ENCODE measurements at places on chromosomes 1 and 21.

DNA sequence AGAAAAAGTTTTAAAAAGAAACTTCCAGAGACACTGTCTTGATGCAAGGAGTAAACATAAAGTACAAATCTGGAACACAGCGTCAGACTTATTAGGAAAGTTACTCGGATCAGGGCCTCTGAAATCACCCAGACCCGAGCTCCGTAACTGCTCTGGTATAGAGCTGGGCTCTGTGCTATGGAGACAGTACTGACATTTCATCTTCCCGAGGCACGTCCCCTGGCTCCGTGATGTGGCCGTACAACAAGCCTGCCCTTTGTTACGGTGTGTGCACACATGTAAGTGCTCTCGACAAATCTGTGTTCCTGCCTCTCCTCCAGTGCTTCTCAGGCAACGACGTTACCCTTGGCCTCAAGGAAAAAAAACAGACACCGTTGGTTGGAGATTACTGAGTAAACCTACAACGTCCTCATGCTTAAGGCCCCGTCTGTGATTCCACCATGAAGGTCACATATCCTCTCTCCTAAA lies 107.0 kb upstream of the IRF2BP2 start:
- no peak for DNase-seq

GRCh38 chr1:58401991-58402390 lies 144.5 kb downstream of the OMA1 start:
- DNase-seq: no peak

DNA sequence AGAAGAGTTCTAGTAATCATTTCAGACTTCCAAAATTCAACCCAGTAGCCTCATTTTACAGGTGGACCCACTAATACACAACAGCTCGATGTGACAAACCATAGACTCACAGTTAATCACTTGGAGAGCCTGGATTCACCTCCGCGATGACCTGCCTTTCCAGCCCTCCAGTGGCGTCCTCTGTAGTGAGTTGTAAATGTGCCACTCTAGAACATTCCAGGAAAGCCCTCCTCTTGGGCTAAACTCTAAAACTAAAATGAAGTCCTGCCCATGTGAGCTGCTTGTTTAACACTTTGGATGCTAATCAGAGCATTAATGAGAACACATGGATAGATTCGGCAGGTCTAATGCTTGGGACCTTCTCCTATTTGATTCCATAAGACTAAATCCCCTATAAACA lies 140.7 kb downstream of the DHRS3 start:
- DNase-seq: no peak

DNA sequence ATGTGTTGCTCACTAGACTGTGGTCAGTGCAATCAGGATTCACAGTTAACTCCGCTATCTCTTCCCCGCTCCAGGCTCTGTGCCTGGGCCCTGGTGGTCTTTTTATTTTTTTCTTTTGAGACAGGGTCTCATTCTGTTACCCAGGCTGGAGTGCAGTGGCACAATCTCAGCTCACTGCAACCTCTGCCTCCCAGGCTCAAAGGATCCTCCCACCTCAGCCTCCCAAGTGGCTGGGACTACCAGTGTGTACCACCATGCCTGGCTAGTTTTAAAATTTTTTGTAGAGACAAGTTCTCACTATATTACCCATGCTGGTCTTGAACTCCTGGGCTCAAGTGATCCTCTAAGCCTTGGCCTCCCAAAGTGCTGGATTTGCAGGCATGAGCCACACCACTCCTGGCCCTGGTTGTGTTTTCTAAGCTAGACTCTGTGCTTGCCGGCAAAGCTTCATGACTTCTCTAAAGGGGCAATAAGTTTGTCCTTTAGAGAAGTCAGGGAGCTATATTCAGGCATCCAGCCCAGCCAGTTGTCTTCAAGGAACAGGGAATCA lies 1.4 kb downstream of the RCSD1 start:
- no peak for DNase-seq

- no peak for DNase-seq
Measured at GRCh38 chr1:114134518-114134917, 19.2 kb downstream of the SYT6 start.

GRCh38 chr1:81420760-81421159 lies 380.0 kb upstream of the ADGRL2 start:
- DNase-seq: no peak

GRCh38 chr1:225347123-225347683 lies 80.6 kb downstream of the LBR start:
- DNase-seq: no peak

DNA sequence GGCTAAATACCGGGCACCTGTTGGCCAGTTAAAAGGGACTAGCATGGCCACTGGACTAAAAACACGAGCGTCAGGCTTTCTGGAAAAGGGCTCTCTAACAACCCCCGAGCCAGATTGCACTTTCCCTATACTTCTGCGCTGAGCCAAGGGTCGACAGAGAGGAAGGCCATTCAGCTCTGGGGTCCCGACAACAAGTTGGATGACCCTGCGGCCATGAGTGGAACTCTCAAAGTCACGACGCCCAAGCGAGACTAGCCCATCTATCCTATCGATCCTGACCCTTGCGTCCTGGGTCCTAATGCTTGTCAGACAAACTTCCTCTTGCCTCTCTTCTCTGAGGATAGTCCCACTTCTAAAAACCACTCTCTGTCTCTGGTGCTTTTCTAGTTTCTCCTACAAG lies 99.9 kb upstream of the PRDX6 start:
- DNase-seq: no peak

DNA sequence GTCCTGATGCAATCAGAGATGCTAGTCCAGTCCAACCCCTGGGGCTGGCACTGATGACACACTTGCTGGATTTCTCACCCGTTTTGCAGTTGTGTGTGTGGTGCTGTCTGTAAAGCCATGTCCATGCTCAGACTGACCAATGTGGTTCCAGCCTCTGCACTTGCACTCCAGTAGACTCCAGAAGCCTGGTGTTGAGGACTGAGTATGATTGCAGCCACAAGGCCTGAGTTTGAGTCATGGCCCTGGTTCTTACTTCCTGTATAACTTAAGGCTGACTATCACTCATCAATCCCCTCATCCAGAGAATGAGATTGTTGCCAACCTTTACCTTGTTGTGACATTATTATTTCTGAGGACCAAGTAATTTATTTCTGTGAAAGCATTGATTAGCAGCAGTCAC lies 34.8 kb upstream of the IKBKE start:
- DNase-seq: no peak

DNA sequence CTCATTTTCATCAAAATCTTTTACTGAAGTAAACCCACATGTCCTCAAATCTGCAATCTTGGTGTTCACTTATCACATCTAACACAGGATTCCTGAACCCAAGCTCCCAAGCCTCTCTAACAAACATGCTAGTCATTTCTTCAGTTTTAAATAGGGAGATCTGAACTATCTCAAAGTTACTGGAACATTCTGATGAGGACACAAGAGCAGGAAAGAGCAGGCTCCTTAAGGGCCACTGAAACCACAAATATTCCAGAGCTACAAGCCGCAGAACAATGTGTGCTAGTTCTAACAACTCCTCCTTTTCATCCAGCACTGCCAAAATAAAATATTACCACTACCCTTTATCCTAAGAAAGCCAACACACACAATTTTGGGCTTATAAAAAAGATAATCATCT lies 38.9 kb downstream of the WARS2 start:
- DNase-seq: no peak

DNA sequence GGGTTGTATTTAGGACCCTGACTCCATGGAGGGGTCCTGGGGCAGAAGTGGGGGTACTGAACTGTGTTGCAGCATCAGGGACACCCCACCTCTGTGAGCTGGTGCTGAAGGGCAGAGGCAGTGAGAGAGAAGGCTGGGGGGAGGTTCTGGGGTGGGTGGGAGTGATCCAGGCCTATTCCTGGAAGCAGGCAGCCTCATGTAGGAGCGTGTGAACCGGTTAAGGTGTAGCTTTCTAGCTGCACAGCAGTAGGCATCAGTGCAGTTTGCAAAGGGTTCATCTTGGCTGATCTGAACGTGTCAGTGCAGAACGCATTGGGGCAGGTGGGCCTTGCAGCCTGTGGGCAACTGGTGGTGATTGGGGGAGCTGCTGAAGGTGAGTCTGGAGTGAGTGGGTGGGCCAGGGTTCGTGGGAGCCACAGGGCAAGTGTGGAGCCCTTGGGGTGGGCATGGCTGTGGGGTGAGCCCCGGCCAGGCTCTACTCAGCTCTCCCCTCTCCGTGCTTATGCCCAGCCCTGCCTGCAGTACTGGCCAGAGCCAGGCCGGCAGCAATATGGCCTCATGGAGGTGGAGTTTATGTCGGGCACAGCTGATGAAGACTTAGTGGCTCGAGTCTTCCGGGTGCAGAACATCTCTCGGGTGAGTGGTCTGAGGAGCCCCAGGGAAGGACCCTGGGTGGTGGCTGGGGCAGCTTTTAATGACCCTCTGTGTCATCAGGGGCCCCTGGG lies 86.7 kb downstream of the PTPRU start:
- DNase-seq: no peak

GRCh38 chr1:48916130-48917069 lies 139.7 kb upstream of the BEND5 start:
- no peak for DNase-seq

DNA sequence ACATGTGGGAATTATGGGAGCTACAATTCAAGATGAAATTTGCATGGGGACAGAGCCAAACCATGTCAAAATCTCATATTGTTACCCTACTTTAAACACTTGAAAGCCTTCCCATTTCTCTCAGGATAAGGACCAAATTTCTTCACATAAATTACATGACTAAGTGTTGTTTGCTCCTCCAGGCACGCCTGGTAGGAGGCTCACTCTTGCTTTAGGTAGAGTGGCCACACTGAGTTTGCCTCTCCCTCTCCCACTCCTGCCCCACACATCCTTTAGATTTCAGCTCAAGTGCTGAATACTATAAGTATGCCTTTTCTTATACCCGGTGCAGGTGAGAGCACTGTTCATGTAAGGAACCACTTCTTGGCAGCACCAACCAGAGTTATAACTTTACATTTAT lies 279.1 kb downstream of the DNM3 start:
- no peak for DNase-seq

- no peak for DNase-seq
Measured at GRCh38 chr21:22758478-22758877, 1760.3 kb downstream of the NCAM2 start.

DNA sequence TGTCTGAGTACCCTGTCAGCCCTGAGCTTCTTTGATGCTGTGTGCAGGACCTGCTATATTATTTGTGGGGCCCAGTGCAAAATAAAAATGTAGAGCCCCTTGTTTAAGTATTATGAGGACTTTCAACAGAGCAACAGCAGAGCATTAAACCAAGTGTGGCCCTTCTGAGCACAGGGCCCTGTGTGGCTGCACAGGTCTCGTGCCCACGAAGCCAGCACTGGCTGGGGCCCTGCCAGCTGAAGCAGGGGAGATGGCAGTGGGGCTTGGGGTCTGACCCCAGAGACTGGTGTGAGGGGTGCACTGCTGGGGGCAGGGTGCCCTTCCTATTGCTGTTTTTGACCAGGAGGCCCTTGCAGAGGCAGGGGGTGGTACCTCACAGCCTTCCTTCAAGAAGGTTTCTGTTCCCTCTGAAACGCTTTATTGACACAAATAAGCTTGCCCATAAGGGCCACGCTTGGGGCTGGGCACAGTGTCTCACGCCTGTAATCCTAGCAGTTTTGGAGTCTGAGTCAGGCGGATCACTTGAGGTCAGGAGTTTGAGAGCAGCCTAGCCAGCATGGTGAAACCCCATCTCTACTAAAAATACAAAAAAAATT lies 2.2 kb upstream of the SEMA4A start:
- no peak for DNase-seq

GRCh38 chr1:202126426-202126825 lies 3.7 kb downstream of the GPR37L1 start:
- DNase-seq: no peak

DNA sequence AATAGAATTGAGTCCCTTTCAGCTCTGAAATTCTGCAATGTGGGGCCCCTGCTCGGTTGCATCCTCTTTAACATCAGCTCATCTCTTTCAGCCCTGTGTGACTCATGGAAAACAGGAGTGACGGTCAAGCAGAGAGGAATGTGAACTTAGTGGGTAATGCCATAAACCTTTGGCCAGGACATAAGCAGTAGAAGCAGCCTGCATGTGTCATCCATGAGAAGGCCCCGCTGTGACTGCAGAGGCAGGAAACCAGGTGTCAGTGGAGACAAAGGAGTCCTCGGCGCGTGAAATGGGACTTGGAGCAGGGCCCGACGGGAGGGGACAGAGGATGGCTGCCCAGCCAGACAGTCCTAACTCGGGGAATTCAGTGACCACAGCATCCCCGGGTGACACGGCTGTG lies 21.1 kb upstream of the EPHB2 start:
- no peak for DNase-seq

DNA sequence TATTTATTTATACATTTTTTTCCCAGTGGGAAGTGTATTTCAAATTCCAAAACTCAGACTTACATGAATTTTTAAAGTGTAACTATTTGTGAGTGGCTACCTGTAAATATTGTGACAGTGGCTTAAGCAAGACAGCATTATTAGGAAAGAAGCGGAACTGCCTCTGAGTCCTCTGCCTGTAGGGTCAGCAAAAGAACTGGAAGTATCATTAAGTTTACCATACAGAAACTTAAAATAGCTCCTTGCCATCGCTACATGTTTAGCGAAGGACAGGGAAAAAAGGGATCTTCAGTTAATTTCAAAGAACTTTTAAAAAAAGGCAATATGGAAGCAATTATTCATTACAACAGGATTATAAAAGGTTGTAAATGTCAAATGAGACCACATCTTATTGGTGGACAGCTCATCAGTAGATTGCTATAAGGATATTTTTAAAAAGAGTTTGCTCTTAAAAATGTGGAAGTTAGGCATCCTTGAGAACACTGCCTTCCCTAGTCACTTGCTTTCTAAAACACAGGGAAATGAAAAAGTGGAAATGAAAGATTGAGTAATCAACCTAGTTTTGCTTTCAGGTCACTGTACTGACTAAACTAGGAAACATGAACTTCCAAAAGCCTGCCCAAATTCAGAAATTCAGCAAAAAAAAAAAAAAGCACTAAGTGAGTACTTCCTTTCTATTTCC lies 39.2 kb downstream of the NSL1 start:
- DNase-seq: no peak

- no peak for DNase-seq
Measured at GRCh38 chr1:161223805-161224694, 622 bp upstream of the APOA2 start.

DNA sequence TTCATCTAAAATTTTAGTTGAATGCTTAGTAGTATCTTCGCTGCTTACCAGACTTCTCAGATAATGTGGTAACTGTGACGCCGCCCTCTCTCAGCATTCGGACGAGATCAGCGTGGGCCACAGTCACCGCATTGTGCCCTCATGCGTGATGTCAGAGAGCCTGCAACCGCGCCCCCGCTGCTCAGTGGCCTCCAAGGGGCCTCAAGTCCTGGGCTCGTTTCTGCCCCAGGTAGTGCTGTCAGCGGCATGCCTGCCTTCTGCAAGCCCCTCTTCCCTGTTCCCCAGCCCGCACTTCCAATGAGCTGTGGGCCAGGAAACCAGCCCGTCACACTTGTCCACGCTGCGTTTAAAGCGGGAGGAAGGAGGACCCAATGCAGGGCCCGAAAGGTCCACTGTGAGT lies 61.6 kb upstream of the TRAPPC10 start:
- no peak for DNase-seq

DNA sequence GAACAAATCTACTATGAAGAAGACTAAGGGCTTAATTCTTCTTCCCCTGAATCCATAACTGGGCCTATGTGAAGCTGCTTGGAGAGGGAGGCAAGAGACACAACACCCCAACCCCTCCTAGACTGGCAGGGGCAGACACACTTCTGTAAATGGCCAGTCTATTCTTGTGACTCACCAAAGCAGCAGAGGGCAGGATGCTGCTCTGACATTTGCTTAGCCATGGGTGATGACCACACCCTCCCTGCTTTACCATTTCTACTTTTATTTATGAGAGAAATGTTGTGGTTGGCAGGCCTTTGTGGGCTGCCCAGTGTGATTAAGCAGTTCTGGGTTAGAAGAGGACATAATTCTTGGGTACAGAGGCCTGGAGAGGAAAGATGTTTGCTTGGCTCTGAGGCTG lies 189.8 kb upstream of the DPYD start:
- DNase-seq: no peak

Data from GM12891 (cell line).